ENCODE measurements at places on chromosomes 2 and 18.

DNA sequence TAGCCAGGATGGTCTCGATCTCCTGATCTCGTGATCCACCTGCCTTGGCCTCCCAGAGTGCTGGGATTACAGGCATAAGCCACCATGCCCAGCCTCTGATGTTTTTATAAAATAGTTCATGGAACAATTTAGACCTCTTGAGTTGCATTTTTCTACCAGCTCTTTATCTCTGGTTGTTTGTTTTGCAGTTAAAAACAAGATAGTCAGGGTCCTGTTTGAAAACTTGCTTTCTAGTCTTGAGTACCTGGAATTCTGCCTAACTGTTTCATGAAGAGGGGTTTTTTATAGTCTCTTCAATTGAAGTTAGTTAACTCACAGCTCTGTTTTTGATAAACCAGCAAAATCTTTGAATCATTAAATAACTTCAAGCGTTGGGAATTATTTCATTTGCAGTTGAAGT, 244.8 kb downstream of the PARD3B start:
- DNase-seq, result no peak

DNA sequence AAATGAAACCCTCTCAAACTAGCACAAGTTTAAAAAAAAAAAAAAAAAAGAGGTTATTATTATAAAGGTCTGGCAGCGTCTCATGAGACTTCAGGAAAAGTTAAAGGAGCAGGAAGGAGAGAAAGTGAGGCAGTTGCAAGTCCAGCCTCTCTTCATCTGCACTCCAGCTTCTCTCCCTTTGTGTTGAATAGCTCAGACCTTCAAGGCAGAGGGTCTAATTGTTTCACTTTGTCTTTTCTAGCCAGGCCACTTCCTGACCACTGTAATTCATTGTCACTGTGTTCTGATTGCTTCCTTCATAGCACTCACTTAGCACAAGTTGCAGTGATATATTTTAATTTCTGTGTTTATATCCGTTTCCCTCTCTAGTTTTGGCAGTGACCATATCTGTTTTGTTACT, 99.9 kb downstream of the SPATS2L start:
- no peak for DNase-seq

DNA sequence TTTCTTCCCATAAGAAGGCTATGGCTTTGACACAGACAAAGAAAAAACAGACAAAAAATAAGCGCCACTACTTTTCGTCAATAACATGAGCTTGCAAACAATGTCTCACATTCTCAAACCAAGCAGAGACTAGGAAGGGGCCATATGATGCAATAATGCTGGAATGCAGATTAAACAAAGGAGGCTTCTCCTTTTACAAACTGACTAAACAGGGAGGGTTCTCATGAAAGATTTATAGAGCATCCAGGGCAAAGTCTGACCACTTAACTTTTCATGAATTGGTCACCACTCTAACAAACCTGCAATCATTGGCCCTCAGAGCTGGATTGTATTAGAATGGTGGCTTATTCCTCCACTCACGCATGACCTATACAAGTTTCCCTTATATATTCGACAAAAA, 663.3 kb upstream of the CHAC2 start:
- no peak for DNase-seq

GRCh38 chr2:68100189-68100588, 37.4 kb upstream of the C1D start:
- DNase-seq, result no peak

DNA sequence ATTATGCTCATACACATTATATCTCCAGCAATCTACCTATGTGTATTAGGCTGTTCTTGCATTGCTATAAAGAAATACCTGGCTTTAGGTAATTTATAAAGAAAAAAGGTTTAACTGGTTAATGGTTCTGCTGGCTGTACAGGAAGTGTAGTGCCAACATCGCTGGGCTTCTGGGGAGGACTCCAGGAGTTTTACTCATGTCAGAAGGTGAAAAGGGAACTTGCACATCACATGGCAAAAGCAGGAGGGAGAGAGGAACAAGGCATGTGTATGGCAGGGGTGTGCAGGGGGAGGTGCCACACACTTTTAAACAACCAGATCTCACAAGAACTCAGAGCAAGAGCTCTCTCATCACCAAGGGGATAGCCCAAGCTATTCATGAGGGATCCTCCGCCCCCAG, 715.4 kb upstream of the ZEB2 start:
- DNase-seq, result no peak

- no peak for DNase-seq
Observed at GRCh38 chr2:128389388-128390086, 70.9 kb upstream of the HS6ST1 start.

DNA sequence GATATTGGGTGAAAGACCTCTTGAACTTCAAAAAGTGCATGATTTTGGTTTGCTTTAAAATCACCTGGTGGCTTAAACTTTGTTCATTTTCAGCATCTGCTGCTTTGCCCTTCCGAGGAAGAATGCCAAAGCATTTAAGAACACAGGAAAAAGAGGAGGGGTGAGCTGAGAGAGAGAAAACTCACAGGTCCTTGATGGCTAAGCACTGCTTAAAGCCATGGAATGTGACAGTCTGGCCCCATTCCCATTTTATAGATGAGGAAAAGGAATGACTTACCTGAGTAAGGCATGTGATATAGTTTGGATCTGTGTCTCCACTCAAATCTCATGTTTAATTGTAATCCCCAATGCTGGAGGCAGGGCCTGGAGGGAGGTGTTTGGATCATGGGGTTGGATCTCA, 58.1 kb downstream of the KCNS3 start:
- DNase-seq, result no peak

GRCh38 chr2:27085673-27086089, 891 bp upstream of the KHK start:
- no peak for DNase-seq

DNA sequence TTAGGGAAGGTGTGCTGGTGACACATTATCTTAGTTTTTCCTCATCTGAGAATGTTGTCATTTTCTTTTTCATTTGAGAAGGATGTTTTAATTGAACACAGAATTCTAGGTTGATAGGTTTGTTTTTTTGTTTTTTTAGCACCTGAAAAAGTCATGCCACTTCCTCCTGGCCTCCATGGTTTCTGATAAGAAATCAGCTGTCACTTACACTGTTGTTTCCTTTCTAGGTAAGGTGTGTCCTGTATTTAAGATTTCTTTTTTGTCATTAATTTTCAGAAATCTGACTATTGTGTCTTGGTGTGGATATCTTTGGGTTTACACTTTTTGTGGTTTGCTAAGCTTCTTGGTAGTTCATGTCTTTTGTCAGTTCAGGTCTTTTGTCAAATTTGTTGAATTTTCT, 99.3 kb downstream of the ROCK1 start:
- no peak for DNase-seq

GRCh38 chr2:2325516-2325915, 5.6 kb downstream of the MYT1L start:
- no peak for DNase-seq

DNA sequence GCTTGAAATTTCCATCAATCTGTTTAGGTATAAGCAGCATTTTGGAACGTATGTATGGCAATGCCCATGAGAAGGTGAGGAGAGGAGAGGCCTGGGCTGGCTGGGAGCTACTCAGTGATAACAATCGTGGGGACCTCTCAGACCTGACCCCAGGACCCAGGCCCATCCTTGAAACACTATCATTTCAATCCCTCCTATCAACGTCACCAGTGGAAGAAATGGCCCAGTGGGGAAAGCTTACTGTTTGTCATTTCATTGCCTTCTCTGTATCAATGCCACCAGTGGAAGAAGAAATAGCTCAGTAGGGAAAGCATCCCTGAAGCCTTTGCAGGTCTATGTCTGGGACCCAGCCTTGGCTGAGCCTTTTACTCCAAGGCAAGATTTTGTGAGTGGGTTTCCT, 44.8 kb downstream of the ASB18 start:
- no peak for DNase-seq

GRCh38 chr18:75156831-75157230, 52.1 kb downstream of the PTGR3 start:
- DNase-seq, result no peak

DNA sequence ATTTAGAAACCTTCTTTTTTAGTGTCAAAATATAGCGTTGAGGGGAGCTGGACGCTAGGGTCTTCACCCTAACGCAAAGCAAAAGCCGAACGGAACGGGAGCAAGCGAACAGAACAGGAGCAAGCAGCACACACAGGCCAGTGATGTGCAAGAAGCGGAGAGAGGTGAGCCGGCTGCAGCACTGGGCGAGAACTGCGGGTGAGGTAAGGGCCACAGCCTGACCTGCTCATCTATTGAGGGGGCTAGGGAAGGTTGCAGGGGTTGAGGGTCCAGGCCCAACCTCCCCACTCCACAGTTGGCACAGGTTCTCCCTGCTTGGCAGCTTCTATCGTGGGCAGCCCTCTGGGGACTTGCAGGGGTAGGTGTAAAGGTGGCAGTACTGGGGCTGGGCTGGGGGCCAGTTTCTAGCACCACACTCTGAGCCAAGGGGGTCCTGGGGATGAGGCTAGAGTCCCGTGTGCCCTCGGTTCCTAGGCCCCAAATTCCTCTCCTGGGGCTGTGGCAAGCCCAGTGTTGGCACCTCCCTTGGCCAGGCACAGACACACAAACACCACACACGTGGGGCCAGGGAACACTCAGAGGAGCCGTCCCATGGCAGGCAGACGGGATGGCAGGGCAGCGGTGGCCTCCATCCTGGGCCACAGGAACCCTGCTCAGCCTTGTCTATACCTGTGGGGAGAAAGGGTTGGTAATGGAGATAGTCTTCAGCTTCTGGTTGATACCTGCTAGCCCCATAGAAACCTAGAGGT, 1.2 kb upstream of the ABCB6 start:
- no peak for DNase-seq

DNA sequence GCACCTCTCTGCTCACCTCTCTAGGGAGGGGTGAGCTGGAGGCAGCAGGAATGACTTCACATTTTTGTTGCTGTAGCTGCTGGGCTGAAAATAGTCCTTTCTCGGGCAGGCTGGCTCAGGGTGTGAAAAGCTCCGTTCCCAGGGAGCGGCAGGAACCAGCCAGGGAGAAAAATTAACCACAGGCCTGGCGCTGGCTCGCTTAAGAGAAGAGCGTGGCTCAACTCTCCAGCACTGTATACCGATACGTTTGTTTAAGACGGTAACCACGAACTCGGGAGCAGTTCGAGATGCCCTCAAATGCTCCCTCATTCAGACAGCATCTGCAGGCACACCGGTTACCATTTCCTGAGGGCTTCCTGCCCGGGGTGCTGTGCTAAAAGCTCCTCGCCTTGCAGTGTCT, 129.6 kb downstream of the CELF4 start:
- no peak for DNase-seq

- no peak for DNase-seq
Observed at GRCh38 chr2:238670111-238670585, 177.7 kb upstream of the TWIST2 start.

- DNase-seq, result no peak
Observed at GRCh38 chr2:169354244-169354643, 8.1 kb downstream of the LRP2 start.

GRCh38 chr2:138979131-138979785, 199.1 kb upstream of the NXPH2 start:
- no peak for DNase-seq

- no peak for DNase-seq
Observed at GRCh38 chr2:42084231-42084671, 36.4 kb downstream of the PKDCC start.

Data from stimulated activated CD8-positive, alpha-beta memory T cell treated with anti-CD3 and anti-CD28 coated beads, Interleukin-2, amount 100 ng/mL, for 1 hour (primary cell).